ENCODE measurements at places on chromosomes 13 and 19. TPM values are rescaled to one million over a fixed set of nuclear protein-coding genes. Genes with fewer than 3 reads are reported as not detected.

Gene SYNE4
- total RNA-seq = 4.1 TPM

Gene KIRREL2
- not detected for total RNA-seq

Gene EID2B
- 2.4 TPM for total RNA-seq

Gene EPSTI1
- 4.1 TPM for total RNA-seq

DNA sequence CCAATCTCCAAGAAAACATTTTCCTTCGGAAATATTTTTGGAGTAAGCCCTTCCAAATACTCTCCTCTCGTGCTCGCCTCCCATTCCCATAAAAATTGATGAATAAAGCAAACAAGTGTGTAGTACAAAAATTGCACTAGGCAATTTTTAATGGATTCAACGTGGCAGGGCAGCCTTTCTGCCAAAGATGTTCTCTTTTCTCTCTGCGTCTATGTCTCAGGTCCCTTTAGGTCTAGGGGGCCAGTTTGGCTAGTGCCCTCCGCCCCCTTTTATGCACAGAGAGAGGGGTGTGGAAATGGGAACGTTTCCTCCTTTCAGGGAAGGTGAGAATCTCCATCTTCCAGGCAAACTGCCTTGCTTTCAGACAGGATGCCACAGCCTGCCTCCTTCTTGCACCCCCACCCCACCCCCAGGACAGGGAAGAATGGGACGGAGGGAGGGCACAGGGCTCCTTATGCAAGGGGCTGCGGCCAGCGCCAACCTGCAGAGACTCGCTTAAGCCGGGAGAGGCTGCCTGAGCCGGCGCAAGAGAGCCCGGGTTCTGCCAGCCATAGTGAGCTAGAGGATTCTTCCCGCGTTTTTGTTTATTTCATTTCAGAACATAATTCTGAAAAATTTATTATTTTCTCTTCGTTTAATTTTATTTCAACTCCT lies 2.7 kb upstream of the ZIC2 start:
- no peak for DNase-seq

DNA sequence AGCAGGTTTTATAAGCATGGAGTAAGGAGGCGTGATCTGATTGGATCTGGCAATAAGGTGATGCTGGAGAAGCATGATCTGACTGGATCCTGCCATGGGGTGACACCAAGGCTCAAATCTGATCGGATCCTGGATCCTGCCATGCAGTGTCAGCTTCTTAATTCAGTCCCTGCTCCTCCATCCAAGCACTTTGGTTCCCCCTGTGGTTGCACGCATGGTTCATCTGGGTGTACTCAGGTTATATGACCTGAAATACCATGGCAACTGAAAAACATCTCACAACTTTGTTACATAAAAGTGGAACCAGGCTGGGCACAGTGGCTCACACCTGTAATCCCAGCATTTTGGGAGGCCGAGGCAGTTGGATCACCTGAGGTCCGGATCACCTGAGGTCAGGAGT lies 17.6 kb upstream of the KLK4 start:
- DNase-seq = no peak

DNA sequence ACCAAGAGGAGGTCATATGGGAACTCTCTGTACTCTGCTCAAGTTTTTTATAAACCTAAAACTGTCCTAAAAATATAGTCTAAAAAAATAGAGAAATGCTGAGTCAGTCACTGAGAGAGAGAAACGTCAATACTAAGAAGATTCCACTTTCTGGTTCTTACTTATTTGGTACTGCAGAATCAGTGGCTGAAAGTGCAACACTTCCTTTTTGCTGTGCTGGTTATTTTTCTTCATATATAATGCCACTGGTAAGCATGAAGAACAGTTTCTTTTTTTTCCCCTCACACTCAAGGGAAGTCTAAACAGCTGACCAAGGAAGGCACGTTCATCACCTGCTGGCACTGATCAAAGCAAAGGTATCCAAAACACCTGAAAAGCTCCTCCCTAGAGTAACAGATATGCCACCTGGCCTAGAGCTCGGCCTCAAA lies 44.3 kb upstream of the N4BP2L1 start:
- no peak for DNase-seq
